DND-41 (cell line): ENCODE measurements at places on chromosomes 2 and 18.

DNA sequence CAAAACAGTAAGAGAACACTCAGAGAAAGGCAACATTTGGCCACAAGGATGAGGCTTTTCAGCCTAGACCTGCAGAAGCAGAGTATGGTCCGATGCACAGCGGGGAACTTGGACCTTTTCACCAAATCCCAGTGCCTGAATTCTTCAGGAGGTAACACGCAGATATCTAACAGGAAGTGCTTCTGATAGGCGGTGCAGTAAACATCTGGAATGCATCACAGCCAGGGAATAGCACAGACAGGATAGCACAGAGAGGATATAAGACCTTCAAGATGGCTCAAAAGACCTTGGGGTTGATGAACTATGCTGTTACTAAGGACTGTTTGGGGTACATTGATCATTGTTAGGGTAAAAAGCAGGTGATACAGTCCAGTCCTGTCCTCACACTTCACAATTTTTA lies 1.7 kb downstream of the TMEM127 start:
- peaks cover 33% of the 10 kb centered on the region for H3K4me1 ChIP-seq
- 0 out of 2 replicates have a peak overlapping the region, but pooled peaks have one; percentile 1 for H3K27ac ChIP-seq
- no peak for DNase-seq

DNA sequence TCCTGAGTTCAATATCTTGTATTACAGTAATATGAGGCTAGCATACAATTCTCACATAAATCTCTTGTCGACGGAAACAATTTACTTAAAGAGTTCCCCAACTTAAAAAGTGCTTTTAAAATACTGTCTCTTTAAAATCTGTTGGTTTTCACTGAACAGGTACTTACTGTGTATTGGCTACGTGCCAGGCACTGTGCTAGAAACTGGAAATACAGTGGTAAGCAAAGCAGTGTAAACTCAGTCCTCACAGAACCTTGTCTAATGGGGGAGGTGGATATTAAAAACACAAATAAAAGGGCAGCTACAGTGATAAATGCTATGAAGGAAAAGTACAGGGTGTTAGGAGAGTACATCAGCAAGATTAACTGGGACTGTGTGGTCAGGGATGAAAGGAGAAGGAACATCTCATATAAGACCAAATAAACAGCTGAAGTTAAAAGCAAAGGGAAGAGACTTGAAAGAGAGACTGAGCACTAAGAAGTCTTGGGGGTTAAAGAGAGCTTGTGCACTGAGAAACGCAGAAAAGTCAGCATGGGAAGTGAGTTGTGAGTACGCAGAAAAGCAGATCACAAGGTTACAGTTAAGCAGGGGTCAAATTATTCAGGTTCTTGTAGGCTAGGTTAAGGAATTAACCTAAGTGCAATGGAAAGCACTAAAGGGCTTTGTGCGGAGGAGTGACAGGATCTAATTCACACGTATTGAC lies 52.5 kb downstream of the USP40 start:
- H3K36me3 ChIP-seq: peaks cover 7% of the 10 kb centered on the region; the same call in 1 of the 2 replicates
- H3K4me3 ChIP-seq: no peak overlapping the region
- H3K27me3 ChIP-seq: no peaks in the 10 kb centered on the region
- H3K4me1 ChIP-seq: no peaks in the 10 kb centered on the region

GRCh38 chr2:127776122-127776780 lies 34.7 kb downstream of the WDR33 start:
- H3K36me3 ChIP-seq: peaks cover 12% of the 10 kb centered on the region; the same call in 1 of the 2 replicates
- H3K27ac ChIP-seq: no peak overlapping the region
- H3K4me3 ChIP-seq: no peak overlapping the region
- H3K4me1 ChIP-seq: no peaks in the 10 kb centered on the region

- DNase-seq: no peak
- peaks cover 44% of the 10 kb centered on the region for H3K4me1 ChIP-seq
- no peak overlapping the region; the same call in 1 of the 2 replicates for H3K27ac ChIP-seq
- peak overlapping the region; percentile 92; the same call in 1 of the 2 replicates for H3K4me3 ChIP-seq
- H3K36me3 ChIP-seq: peaks cover 39% of the 10 kb centered on the region
- no peaks in the 10 kb centered on the region for H3K27me3 ChIP-seq
Measured at GRCh38 chr2:172558372-172558771, 2.5 kb downstream of the PDK1 start.

GRCh38 chr2:107383691-107384090 lies 443.0 kb upstream of the RGPD4 start:
- H3K4me1 ChIP-seq: no peaks in the 10 kb centered on the region
- no peaks in the 10 kb centered on the region for H3K27me3 ChIP-seq
- no peak for DNase-seq

DNA sequence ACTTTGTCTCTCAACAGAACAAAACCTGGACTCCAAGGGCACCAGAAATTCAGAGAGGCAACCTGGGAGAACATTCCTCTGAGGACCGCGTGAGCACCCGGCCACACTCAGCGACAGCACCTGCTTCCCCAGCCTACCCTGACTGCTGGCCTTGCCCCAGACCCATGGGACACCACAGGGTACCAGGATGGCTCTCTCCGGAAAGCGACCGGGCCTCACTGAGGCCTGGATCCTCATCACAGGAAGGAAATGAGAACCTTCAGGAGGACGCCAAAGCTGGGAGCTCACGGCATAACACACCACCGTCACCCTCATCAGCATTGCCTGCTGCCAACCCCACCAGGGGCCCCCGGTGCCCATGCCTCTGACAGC lies 38.9 kb downstream of the HS6ST1 start:
- H3K4me3 ChIP-seq: no peak overlapping the region
- H3K27ac ChIP-seq: no peak overlapping the region

GRCh38 chr2:96499061-96499960 lies 5.8 kb downstream of the NEURL3 start:
- H3K4me1 ChIP-seq: no peaks in the 10 kb centered on the region
- H3K4me3 ChIP-seq: no peak overlapping the region
- peaks cover 8% of the 10 kb centered on the region for H3K27me3 ChIP-seq
- no peak overlapping the region for H3K27ac ChIP-seq
- no peaks in the 10 kb centered on the region for H3K36me3 ChIP-seq
- no peak for DNase-seq

DNA sequence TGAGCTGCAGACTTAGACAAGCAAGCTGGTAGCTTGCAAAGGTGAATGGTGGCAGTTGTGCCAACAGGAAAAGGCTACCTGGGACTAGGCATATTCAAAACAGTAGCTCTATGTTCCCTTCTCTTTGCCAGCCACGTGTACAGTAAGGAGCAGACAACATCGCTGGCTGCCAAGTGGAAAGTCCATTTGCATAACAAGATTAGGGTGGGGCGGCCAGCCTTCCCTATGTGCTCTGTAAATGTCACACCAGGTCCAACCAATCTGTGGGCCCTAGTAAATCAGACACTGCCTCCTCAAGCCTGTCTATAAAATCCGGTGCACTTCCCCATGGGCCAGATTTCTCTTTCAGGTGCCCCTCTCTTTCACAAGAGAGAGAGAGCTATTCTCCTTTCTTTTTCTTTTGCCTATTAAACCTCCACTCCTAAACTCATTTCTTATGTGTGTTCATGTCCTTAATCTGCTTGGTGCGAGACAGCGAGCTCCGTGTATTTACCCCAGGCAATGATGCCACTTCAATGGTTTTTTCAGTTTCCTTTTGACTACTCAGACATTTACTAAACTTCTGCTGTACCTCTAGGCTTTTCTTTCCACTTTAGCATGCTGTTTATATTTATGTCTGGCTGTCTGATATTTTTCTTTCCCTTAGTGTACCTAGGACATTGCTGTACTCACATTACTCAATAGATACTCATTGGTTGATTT lies 297.4 kb upstream of the GCFC2 start:
- no peaks in the 10 kb centered on the region for H3K27me3 ChIP-seq
- H3K4me1 ChIP-seq: no peaks in the 10 kb centered on the region
- H3K27ac ChIP-seq: no peak overlapping the region
- no peak overlapping the region for H3K4me3 ChIP-seq
- DNase-seq: no peak
- H3K36me3 ChIP-seq: no peaks in the 10 kb centered on the region

- H3K27me3 ChIP-seq: no peaks in the 10 kb centered on the region
- no peaks in the 10 kb centered on the region for H3K36me3 ChIP-seq
- DNase-seq: no peak
- no peak overlapping the region for H3K27ac ChIP-seq
Measured at GRCh38 chr2:145807968-145808367, 1288.0 kb upstream of the ZEB2 start.

- no peak for DNase-seq
- no peak overlapping the region for H3K4me3 ChIP-seq
- no peaks in the 10 kb centered on the region for H3K27me3 ChIP-seq
- no peaks in the 10 kb centered on the region for H3K36me3 ChIP-seq
- H3K27ac ChIP-seq: no peak overlapping the region
- H3K4me1 ChIP-seq: no peaks in the 10 kb centered on the region
Measured at GRCh38 chr18:61690418-61691138, 202.2 kb downstream of the RNF152 start.

DNA sequence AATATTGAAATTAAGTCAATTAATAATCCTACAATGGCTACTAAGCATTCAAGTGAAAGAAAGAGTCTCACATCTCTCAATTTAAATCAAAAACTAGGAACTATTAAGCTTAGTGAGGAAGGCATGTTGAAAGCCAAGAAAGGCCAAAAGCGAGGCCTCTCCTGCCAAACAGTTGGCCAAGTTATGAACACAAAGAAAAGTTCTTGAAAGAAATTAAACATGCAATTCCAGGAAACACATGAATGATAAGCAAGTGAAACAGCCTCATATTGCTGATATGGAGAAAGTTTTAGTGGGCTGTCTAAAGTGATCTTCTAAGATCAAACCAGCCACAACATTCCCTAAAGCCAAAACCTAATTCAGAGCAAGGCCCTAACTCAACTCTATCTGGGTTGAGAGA lies 11.8 kb downstream of the RDH14 start:
- peaks cover 9% of the 10 kb centered on the region; the same call in 1 of the 2 replicates for H3K4me1 ChIP-seq
- H3K4me3 ChIP-seq: no peak overlapping the region
- DNase-seq: no peak
- no peaks in the 10 kb centered on the region for H3K36me3 ChIP-seq

DNA sequence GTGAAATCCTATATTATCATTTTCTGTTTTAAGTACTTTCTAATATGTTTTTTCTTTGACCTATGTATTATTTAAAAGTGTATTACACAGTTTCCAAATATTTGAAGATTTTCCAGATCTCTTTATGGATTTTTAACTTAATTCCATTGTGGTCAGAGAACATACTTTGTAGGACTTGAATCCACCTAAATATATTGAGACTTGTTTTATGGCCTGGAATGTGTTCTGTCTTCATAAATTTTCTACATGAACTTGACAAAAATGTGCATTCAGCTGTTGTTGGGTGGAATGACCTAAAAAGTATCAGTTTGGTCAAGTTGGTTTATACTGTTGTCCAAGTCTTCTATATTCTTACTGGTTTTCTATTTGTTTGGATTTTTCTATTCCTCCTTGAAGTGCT lies 33.8 kb upstream of the TMEM247 start:
- no peaks in the 10 kb centered on the region for H3K36me3 ChIP-seq
- H3K4me3 ChIP-seq: no peak overlapping the region
- no peak for DNase-seq
- H3K27me3 ChIP-seq: no peaks in the 10 kb centered on the region
- H3K27ac ChIP-seq: no peak overlapping the region

DNA sequence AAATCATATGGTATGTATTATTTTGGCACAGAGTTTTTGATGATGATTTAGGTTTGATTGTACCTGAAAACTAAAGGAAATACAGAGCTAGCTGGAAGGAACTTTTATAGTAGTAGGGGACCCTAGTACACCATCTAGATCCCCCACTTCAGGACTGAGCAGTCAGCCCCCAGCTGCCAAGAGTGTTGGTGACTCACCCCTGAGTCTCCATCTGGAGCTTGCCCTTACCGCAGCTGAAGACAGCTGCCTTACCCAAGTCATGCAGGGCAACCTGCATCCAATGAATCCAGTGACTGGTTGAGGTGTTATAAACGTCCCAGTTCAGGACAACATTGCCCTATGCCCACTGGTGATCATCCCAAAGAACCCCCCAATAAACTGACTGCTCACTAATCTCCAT lies 15.3 kb downstream of the PMS1 start:
- H3K27ac ChIP-seq: no peak overlapping the region
- H3K36me3 ChIP-seq: peaks cover 69% of the 10 kb centered on the region
- no peaks in the 10 kb centered on the region for H3K4me1 ChIP-seq
- H3K27me3 ChIP-seq: no peaks in the 10 kb centered on the region
- no peak for DNase-seq

DNA sequence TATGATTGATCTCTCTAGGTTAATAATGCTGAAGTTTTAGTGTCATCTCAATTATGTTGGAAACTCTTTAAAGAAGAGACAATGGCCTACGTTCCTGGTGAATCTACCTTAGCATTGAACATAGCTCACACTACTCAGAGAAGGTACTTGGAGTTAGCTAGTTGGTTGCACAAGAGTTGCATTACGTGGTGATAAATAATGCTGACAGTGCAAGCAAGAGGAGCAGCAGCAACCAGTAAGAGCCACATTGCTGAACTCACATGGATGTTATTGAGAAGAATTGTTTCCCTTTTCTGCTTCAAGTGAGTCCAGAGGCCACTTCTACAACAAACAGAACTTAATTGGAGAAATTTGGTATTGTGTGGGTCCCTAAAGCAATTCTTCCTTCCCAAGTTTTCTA lies 737.1 kb downstream of the TDRD15 start:
- no peak for DNase-seq
- no peak overlapping the region for H3K4me3 ChIP-seq
- H3K36me3 ChIP-seq: no peaks in the 10 kb centered on the region
- no peak overlapping the region for H3K27ac ChIP-seq

DNA sequence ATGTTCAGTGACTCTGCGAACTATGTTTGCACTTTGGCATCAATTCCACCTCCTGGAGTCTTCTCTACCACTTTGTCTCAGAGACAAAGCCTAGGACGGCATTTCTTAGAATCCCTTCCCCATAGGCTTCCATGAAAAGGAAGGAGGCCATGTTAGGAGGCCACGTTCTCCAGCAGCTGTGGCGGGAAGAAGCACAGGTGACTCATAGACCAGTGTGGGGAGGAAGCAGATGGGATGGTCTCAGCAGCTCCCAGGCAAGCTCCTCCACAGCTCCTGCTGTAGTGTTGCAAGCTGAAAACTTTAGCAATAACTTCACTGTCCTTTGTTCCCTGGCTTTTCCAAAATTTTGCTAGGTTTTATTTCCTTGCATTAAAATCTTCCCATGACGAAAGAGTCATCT lies 781.3 kb upstream of the ID2 start:
- H3K27ac ChIP-seq: peak overlapping the region; percentile 79
- H3K4me3 ChIP-seq: no peak overlapping the region
- H3K27me3 ChIP-seq: no peaks in the 10 kb centered on the region

DNA sequence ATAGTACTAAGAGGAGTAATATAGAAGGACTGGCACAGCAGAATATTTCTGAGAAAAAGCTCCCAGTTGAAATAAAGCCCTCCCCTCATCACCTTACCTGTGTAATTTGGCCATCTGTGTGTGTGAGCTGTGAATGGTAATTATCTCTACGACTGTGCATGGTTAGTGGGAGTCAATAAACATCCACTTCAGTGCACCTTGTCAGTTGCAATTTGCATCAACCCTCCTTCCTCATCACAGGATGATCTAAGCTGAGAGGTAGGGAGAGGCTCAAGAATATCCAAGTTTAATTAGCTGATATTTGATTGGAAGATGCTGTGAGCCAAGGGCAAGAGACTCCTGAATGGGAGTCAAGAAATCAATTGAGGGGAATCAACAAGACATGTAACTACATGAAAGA lies 694.9 kb upstream of the KLHL29 start:
- H3K4me1 ChIP-seq: no peaks in the 10 kb centered on the region
- DNase-seq: no peak
- no peak overlapping the region for H3K27ac ChIP-seq
- no peaks in the 10 kb centered on the region for H3K36me3 ChIP-seq

- H3K27ac ChIP-seq: no peak overlapping the region
- H3K27me3 ChIP-seq: no peaks in the 10 kb centered on the region
- DNase-seq: no peak
- H3K4me3 ChIP-seq: no peak overlapping the region
- no peaks in the 10 kb centered on the region for H3K4me1 ChIP-seq
Measured at GRCh38 chr18:44178476-44178875, 502.2 kb upstream of the SETBP1 start.
